ENCODE measurements at places on chromosomes 6 and 20. TPM values are rescaled to one million over a fixed set of nuclear protein-coding genes. Genes with fewer than 3 reads are reported as not detected.

GRCh38 chr20:51402201-51402600 is 140.3 kb downstream of the NFATC2 start:
- DNase-seq = no peak

- DNase-seq = no peak
Observed at GRCh38 chr6:147212622-147213021, 8.4 kb downstream of the STXBP5 start.

DNA sequence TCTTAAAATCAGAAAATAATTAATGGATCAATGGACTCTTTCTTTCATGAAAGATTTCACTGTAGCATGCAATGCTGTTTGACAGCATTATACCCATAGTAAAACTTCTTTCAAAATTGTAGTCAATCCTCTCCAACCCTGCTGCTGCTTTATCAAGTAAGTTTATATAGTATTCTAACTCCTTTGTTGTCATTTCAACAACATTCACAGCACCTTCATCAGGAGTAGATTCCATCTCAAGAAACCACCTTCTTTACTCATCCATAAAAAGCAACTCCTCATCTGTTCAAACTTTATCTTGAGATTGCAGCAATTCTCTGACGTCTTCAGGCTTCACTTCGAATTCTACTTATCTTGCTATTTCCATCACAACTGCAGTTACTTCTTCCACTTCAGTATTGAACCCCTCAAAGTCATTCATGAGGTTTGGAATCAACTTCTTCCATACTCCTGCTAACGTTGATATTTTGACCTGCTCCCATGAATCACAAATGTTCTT is 26.4 kb upstream of the BACH2 start:
- DNase-seq = no peak

Gene TBX18
- not detected for total RNA-seq
